ENCODE measurements at places on chromosomes 5 and 9.

GRCh38 chr5:126435261-126435660, 12.1 kb downstream of the GRAMD2B start:
- no peak for DNase-seq

- no peak for DNase-seq
Observed at GRCh38 chr9:83471241-83471640, 67.0 kb downstream of the FRMD3 start.

DNA sequence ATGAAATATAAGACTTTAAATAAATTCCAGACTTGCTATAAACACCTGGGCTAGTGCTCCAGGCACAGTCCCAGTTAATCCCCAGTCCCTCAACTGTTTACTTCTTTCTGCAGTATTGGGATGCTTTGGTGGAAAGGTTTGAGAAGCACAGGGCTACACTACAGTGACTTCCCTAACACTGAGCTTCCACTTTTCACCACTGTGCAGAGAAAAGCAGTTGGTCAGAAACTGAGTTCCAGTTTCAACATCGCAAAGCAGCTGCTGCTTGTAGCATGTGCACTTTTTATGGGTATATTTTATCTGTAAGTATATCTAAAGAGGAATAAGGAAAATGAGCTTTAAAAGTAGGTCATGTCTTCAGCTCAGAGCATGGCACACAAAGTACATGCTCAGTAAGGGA, 339.7 kb downstream of the NTRK2 start:
- no peak for DNase-seq

GRCh38 chr9:117480253-117480652, 65.4 kb upstream of the ASTN2 start:
- no peak for DNase-seq

DNA sequence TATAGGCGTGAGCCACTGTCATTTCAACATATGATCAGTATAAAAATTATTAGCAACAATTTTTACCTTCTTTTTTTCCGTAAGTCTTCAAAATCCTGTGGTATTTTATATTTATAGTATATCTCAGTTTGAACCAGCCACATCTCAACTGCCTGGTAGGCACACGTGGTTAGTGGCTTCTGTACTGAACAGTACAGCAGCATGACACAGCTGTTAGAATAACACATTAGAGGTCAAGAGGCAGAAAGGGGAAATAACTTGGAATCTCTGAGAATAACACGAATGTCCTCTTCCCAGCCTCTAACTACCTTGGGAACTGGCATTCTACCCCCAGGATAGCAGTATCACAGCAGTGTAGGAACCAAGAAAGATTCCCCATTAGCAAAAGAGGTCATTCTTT, 108.5 kb upstream of the IQGAP2 start:
- DNase-seq = no peak

- DNase-seq = no peak
Observed at GRCh38 chr5:111927191-111927590, 170.2 kb upstream of the NREP start.

DNA sequence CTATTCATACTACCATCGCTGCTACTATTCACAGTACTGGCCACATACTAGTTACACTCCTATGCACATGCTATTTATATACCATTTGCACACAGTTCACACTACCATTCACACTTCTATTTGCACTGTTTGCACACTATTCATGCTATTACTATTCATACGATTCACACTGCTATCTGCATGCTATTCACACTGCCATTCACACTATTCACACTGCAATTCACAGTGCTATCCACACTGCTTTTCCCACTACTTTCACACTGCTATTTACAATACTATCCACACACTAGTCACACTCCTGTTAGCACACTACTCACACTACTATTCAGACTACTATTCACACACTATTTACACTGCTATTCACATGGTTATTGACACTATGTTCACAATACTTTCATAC, 39.4 kb upstream of the TCF7 start:
- DNase-seq = no peak

DNA sequence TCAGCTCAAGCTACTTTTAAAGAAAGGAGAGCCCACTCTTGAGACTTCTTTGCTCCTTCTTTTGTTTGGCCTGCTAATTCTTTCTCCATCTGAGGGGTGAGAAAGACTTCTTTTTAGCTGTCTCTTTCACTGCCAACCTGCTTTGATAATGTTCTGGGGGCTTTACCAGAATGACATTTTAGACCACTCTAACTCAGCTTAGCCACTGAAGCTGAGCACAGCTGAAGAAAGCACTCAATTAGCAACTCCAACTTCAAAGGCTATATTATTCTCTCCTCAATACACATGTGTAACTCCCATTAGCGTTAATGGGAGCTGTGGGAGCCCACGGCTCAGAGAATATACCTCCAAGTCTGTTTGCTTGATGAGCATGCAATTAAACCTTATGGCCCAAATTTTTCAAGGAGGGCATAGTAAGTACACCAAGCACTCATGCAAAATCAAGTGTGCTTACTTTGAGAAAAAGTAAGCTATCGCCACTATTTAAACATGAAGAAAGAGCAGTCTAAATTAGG, 815.4 kb upstream of the DMAC1 start:
- peak; percentile 42 for DNase-seq

DNA sequence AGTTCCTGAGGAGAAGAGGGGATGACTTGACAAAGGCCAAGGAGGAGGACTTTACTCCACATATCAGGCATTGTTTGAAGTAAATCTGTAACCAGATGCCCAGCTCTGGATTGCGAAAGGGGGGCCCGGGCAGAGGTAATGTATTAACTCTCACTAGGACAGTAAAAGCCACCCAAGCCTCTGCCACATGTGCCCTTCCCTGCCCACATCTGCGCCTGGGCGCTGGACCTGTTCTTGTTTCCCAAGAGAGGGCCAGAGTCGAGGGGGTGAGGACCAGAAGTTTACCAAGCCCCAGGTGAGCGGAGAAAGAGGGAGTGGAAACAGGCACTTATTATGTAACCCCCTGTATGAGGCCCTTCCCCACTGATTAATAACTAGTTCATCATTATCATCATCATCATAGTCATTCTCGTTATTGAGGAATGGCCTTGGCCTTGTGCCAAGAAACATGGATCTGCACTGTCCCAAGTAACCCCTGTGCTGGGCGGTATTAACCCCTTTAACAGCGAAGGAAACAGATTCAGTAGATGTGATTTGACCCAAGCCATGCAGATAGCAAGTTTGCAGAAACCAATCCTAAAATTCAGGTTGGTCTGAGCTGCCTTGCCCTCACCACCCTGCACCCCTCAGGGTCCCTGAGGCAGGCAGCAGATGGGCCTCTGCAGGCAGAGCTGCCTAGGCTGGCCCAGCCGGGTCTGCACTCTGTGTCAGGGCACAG, at the start of gene SLC23A1:
TSS of gene SLC23A1 (minus strand) at position 23 of the 718 bp plus-strand sequence. CDS start 44 bp downstream, outside the sequence.
- no peak for DNase-seq

DNA sequence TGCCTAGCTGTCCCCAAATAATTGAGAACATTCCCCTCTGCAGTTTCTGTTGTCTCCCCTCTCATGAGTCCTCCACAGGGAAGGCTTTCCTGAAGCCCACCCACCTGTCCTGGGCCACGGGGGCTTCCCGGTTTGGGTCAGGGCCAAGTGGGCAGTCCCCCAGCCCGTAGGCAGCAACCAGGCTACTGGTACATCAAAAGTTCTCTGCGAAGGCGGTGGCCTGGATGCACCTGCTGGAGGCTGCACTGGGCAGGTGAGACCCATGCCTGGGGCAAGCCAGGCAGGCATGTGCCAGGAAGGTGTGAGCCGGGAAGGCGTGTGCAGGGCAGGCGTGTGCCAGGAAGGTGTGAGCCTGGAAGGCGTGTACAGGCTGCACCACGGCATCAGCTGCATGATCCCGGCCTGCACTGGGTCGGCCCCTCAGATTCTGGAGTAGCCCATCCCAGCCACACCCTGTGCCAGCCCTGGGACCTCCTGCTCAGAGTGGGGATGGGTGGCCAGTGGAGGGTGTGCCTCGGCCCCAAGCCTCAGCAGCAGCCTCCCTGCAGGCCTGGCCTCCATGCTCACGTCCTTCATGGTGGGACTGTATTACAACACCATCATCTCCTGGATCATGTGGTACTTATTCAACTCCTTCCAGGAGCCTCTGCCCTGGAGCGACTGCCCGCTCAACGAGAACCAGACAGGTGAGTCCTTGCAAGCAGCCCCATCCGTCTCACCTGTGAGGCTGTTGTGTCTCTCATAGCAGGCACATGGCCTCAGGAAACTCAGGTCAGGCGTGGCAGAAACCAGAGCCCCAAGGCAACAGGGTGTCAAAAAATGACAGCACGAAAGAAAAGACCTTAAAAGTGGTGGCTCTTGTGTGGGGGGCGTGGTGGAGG, 8.7 kb downstream of the SLC6A19 start:
- no peak for DNase-seq

DNA sequence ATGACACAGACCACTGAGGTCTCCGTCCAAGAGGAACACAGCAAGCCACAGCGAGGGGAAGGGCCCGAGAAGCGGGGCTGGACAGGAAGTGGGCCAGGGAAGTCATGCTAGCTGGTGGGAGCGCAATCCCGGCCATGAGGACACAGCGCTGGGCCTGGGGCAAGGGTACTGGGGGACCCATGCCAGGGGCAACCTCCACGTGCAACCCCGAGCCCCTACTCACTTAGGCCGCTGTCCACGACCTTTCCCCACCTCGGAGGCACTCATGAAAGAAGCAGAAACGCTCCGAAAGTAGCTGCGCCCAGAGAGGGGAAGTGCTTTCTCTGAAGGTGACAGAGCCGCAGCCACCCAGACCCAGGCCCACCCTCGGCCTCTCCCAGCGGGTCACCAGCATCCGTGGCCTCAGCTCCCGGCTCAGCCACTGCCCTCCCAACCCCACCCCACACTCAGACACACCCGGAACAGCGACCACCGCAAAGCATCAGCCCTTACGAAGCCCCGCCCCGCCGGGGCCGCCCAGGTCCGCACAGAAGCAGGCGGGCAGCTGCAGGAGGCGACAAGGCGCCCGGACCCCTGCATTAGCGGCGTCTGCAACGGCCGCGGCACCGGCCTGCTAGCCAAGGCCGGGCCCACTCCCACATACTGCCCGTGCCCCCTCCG, 782 bp downstream of the BICD2 start:
- DNase-seq = peak; percentile 84

- no peak for DNase-seq
Observed at GRCh38 chr5:108810717-108811116, 63.0 kb downstream of the FER start.

DNA sequence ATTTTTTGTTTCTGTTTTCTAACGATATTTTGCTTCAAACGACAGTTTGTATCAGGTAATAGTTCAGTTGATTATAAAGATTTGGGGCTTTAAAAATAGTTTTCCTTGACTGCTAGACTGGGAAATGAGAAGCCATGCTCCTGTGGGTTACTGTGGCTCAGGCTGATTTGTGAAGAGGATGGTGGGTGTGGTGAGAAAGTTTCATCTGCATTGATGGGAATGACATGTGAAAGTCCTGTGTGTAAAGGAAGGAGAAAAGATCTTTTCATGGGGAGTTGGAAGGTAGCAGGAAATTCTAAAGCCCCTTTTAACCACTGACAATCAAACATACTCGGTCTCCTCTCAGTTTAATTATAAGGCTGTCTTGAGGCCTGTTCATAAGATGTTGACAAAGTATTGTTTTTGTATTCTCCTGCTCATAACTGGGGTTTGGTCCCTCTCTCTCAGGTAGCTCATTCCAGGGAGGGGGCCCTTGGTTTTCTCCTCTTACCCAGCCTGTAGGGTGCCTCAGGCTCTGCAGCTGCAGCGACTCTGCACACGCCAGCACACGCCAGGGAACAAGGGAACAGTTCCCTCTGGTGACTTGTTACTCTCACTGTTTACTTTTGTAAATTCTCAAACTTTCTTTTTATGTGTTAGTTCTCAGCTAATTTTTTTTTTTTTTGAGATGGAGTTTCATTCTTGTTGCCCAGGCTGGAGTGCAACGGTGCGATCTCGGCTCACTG, 91.6 kb downstream of the CARTPT start:
- DNase-seq = no peak

DNA sequence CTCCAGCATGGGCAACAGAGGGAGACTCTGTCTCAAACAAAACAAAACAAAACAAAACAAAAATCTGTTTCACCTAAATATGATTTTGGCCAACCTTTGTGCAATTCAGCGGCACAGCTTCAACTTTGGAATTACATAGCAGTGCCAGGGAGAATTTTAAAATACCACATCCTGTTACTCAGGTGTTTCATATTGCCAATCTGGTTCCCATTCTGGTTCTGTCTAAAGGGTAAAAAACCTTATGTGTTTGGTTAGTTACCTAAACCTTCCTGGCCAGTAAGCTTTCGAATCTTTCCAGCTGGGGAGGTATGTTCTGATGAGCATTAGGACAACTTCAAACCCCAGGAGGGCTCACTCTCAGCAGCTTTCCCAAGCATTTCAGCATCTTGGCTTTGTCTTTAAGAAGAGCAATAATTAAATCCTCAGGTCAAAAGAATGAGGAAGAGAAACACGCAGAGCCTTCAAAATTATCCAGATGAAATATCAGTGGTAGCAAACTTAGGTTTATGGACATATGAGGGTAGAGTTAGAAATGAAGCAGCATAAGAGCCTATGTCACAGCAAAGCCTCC, 2.7 kb downstream of the DAB2 start:
- no peak for DNase-seq
